Naive thymus-derived CD4-positive, alpha-beta T cell (primary cell): ENCODE measurements at places on chromosomes 1 and 21.

DNA sequence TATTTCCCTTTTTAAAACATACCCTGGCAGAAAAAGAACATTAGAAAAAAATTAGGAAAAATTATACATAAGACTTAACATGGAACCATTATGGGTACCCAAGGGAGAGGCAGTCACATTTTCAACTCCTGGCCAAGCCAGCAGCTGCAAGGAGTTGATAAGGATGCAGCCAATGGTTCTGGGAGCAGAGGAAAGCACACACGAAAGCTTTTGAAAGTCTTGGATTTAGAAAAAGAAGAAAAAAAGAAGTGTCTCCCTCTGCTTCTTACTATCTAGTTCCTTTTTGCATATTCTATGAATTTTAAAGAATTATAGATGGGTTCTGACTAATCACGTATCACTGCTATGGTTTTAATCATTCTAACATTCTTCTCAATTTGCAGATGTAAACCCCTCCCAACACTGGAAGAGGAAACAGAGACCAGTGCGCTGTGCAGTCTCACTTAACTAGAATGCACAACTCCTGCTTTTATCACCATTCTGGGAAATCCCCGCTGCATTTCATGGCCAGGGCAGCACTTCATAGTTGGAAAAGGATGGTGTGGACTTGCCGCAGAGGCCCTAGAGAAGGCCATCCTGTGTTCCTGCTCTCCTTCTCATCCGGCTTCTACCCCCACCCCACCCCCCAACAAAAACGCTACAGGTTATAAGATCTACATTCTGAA lies 2.7 kb upstream of the CD58 start:
- no peak for DNase-seq

- no peak for DNase-seq
Measured at GRCh38 chr1:87348341-87349019, 19.8 kb downstream of the LMO4 start.

DNA sequence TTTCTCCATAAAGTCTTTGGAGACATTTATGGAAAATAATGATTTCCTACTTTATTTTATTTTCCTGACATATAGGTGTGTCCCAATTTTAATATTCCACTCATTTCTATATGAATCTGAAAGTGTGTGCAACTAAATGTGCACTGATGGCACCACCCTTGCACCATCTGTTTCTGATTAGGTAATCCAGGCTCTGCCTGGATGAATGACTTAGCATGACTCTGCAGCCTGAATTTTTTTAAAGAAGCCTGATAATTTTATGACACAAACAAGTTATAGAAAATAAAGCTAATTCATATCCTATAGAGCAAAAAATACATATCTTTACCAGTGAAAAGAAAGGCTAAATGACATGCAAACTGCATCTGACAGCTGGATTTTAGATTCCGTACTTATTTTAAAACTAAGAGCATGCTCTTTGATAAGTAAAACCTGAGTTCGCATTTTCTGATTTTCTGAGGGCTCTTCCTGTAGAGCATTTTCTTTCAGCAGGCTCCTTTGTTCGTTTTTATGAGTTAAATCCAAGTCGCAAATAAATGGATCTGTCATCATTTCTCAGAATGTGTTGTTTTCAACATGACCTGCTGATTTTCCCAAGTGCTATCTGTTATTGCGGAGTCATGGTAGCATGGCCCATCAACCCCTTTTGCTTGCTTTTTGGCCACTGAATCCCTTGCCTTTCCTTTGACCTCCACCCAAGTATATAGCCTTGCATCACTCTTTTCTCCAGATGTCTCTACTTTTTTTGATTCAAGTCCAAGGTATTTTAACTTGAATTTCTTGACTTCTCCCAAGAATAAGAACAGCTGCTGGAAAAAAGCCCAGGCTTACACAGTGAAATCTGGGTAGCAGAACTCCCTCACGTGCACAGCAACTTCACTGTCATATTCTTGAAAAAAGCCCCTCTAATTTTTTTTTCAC lies 52.8 kb upstream of the LYPLAL1 start:
- DNase-seq: no peak

DNA sequence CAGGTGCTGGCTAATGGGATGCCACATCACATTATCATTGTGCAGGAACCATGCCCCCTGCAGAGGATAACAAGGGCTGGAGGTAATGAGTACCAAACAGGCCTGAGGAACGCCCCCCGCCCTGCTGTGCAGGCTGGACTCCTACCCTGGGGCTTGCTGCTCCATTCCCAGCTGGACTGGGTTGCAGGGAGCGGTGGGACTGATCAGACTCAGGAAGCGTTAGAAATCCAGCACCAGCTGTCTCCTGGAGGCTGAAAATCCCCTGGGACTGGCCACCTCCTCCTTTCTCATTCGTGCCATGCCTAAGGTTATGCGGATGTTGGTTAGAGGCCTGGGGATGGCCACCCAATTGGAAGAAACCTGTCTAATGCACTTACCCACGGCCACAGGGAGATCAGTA lies 36.9 kb upstream of the POU3F1 start:
- no peak for DNase-seq

GRCh38 chr1:221594576-221594975 lies 147.3 kb downstream of the DUSP10 start:
- DNase-seq: no peak

- DNase-seq: no peak
Measured at GRCh38 chr1:115190540-115191170, 101.4 kb upstream of the TSPAN2 start.

GRCh38 chr1:223770621-223771315 lies 58.4 kb downstream of the CAPN2 start:
- DNase-seq: no peak

DNA sequence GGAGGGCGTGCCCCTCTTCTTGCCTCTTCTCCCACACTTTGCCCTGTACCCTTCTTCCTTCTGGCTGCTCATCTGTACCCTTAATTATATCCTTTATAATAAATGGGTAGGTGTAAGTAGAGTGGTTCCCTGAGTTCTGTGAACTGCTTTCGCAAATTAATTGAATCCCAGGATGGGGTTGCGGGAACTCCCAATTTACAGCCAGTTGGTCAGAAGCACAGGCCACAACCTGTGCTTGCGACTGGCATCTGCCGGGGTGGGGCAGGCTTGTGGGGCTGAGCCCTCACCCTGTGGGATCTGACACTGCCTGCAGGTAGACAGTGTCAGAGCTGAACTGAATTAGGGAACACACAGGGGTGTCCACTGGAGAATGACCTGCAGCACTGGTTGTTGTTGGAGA lies 244.9 kb downstream of the KCNJ6 start:
- no peak for DNase-seq

- DNase-seq: no peak
Measured at GRCh38 chr1:37458551-37458950, 15.8 kb upstream of the ZC3H12A start.

GRCh38 chr1:116203181-116203723 lies 92.1 kb downstream of the MAB21L3 start:
- no peak for DNase-seq

DNA sequence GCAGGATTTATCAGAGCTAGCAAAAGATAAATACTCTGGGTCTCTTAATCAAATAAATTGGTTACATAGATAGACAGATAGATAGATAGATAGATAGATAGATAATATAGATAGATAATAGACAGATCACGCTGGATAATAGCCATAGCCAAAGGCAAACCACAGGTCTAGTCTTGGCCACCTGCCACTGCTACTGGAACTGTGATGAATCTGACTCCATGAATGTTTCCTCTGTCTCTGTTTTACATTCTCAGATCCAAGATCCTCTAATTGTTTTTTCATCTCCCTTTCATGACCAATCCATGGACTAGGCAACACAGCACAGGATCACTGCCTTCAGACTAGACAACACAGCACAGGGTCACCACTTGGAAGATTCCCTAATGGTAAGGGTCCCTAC lies 444.7 kb upstream of the NFIA start:
- DNase-seq: no peak

GRCh38 chr21:41710823-41711160 lies 56.1 kb downstream of the RIPK4 start:
- DNase-seq: no peak

GRCh38 chr1:36101546-36101945 lies 12.9 kb downstream of the ADPRS start:
- DNase-seq: no peak

GRCh38 chr1:10378081-10378841 lies 20.6 kb upstream of the PGD start:
- DNase-seq: no peak

GRCh38 chr1:165928075-165928731 lies 100.8 kb downstream of the UCK2 start:
- peak; percentile 24 for DNase-seq

DNA sequence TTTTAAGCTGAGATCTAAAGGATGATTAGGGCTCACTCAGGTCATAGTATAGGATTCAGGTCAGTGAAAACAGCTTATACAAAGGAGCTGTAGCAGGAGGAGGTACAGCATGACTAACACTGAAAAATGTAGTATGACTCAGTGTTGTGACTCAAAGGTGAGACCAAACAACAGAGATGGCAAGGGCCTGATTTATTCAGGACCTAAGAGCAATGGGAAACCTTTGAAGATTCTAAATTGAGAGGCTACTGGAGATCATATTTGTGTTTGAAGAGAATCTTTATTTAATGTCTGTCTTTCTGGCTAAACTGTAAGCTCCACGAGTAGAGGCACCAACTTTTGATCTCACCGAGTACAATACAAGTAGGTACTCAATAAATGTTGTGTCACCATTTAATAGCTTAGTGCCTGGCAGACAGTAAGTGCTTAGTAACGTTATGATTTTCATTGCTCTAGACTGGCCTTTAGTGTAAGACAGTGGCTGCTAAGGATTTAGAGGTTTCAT lies 43.5 kb downstream of the PRKAA2 start:
- no peak for DNase-seq

DNA sequence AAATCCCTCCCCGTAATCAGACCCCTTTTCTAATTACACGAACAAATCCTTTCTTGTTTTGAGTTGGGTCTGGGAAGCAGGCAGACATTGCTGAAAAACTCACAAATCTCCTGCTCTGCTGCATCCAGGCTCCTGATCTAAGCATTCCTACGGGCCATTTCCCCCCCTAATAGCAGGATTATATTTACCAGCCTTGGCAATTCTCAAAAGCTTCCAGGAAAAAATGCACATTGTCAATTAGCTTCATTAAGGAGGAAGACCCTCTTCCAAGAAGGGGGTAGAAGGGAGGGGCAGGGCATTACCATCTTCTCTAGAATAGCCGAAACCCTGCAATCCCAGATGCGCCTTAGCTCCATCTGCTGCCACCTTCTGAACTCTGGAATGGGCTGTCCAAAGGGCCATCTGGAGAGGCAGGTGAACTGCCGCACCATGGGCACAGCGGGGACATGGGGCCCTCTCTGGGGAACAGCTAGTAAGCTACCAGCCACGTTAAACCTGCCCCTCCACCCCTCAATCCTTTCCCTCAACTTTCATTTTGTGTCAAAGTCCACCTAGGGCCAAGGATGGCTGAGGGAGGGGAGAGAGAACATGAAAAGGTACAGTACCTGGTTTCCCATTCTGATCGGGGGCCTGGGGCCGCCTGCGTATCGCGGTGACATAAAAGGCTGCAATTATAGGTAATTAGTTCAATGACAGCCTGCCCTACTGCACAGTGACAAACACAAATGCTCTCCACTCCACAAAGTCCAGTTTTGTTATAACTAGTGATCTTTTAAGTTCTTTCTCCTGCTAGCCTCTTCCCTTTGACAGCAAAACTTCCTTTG lies 56.8 kb downstream of the MRPL37 start:
- DNase-seq: no peak

- no peak for DNase-seq
Measured at GRCh38 chr1:163650624-163651023, 328.9 kb downstream of the NUF2 start.

GRCh38 chr1:227941509-227942020 lies 6.2 kb downstream of the WNT9A start:
- no peak for DNase-seq

GRCh38 chr1:55669293-55669692 lies 454.1 kb upstream of the USP24 start:
- DNase-seq: no peak

DNA sequence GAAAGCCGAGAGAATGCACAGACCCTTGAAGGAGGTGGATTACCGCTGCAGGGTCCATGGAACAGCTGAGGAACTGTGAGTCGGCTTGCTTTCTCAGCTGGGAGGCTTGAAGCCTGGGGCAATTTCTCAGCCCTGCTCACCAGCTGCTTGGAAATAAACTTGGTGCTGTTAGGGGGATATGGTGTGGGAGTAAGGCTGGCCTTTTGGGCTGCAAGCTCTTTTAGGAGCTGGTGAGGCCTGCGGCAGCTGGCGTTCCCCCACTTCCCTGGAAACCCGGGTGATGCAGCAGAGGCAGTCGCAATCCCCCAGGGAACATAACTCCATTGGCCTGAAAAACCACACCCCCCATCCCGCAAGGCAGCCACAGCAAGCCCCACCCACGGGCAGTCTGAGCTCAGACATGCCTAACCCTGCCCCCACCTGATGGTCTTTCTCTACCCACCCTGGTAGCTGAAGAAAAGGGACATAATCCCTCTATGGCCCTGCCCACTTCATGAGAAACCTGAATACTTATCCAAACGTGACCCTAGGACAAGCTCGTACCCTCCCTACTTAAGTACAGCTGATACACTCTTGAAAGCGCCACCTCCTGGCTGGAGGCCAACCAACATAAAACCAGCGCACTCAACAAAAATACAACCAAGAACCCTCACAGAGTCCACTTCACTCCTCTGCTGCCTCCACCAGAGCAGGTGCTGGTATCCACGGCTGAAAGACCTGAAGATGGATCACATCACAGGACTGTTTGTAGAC lies 1995.8 kb downstream of the NCAM2 start:
- no peak for DNase-seq
